ENCODE measurements at places on chromosomes 12 and 14.

GRCh38 chr14:104383088-104383995 is 196.2 kb upstream of the C14orf180 start:
- peak; percentile 31 for DNase-seq

GRCh38 chr12:104452087-104452486 is 4.7 kb upstream of the CHST11 start:
- no peak for DNase-seq

GRCh38 chr14:22797017-22797917 is 18.0 kb downstream of the SLC7A7 start:
- DNase-seq: no peak

DNA sequence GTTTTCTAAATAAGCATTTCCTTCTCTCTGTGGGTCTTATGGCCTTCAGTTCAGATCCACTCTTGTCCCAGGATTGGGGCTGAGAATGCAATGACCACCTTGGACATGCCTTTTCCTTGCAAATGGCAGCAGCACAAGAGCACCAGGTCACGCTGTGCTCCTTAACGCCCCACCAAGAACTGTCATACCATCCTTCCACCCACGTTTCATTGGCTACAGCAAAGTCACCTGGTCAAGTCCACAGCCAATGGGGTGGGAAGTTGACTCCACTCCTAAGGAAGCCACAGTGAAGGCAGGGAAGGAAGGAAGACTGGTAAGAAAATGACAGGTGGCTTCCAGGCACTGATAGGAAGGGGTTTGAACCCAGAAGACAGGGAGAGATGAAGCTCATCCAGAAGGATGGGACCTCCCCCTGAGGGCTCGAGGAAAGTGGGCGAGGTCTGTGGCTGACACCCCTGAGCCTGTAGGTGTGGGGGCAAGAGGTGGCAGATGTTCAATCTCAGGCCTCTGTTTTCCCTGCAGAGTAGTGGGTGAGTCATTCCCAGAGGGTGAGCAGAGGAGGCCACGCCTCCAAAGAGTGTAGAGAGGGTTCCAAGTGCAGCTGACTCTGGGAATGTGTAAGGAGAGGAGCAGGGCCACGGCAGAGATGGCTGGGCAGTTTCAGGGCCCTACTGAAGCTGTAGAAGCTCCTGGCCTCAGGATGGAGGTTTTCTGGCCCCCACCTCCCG is 113.5 kb upstream of the VRK1 start:
- no peak for DNase-seq

GRCh38 chr12:93039062-93039461 is 110.0 kb upstream of the EEA1 start:
- no peak for DNase-seq

DNA sequence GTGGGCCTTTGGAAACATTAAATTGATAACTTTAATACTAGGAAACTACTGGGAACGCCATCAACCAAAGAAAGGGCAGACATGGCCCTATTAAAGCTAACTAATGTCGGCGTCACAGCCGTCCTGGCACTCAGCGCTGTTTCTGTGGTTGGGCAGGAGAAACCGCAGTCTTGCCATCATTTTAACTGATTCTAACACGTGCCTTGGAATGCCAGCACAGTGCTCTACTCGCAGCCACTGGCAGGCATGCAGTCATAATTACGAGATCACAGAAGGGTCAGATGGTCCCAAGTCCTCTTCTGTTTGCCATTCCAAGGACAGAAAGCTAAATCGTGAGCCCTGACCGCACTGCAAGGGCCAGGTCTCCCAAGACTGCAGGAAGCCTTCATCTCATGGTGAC is 75.2 kb downstream of the RIMBP2 start:
- DNase-seq: no peak

DNA sequence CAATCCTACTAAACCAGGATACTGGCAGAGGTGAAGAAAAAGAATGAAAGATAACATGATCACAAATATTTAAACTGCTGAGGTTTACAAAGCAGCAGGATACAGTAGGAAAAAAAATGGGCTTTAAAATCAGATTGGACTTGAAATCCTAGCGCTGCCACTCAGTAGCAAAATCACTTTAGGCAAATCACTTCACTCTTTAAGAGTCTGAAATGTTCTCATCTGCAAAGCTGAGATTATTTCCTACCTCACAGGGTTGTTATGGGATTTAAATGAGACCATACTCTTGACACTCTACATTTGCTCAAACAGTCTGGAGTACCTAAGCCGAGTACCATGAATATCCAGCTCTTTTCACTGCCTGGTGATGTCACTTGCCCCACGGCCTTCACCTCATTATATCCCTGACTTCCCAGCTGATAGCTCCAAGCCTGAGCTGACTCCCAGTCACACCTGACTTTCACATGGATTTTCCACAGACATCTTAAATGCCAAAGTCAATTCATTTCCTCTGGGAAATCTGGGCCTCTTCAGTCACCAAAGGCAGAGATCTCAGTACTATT is 60.2 kb downstream of the UBR7 start:
- DNase-seq: no peak

- no peak for DNase-seq
Observed at GRCh38 chr12:84811291-84811690, 101.3 kb downstream of the SLC6A15 start.

DNA sequence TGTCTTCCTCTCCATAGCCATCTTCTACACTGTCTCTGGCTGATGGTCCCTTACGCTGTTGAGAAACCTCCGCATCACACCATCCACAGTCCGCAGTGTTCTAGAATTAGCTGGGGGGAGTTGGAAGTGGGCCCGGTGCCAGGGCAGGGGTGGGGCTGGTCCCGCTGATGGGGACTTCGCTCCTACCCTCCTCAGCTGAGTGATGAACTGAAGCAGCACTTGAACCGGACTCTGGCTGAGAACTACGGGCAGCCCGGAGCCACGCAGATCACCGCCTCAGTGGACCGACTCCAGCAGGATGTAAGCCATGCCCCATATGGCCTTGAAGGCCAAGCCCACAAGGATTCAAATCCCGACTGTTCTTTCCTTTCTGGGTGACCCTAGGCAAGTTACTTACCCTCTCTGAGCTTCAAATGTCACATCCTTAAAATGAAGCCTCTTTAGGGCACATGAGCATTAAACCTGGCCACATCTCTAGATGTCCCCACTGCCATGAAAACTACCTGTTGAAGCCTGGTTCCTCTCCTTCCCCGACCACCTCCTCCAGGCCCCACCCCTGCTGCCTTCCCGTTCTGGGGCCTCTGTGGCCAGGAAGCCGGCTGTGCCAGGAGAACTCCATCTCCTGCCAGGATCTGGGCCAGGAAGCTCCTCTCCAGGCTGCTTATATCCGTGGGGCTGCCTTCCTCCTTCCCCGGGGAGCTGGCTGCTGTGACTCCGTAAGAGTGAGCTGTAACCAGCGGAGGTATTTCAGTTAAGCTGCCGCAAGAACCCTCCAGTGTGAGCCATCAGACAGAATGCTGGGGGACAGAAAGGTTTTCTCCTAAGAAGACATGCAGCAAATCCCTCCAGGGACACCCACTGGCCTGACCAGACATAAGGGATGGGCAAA is 53.1 kb downstream of the TSPAN11 start:
- DNase-seq: no peak

DNA sequence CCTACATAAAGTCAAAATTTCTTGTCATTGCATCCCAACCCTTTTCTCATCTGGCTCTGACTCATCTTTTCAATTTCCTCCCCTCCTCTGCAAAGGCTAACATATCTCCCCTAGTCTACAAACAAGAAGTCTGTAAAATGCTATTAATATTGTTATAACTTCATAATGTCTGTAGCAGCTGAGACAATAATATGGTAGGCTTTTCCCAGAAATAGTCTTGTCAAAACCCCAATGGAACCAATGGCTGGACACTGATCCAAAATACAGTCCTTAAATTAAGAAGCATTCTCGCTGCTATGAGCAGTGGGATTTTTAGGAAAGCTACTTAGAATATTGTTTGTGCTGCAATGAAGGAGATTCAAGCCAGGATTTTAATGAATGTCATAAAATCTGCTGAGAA is 131.4 kb downstream of the KLHL28 start:
- no peak for DNase-seq

- peak; percentile 79 for DNase-seq
Observed at GRCh38 chr12:9649532-9649940, 20.0 kb upstream of the CLEC2D start.

GRCh38 chr14:80465546-80466220 is 254.4 kb upstream of the DIO2 start:
- no peak for DNase-seq

GRCh38 chr14:90837355-90837754 is 21.1 kb upstream of the TTC7B start:
- DNase-seq: no peak

DNA sequence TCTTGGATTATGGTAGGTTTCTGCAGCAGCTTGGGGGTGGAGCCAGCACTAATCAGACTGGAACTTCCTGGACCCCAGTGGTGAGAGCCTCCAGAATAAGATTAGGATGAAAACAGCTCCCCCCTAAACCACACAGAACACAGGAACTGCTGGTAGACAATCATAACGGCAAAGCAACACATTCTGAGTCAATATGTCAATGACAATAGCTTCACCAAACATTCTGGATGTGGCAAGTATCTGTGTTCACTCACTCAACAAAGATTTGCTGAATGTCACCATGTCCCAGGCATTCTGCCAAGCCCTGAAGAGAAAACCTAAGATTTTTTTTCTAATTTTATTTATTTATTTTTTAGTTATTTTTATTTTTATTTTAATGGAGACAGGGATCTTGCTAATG is 65.2 kb downstream of the LRRC74A start:
- no peak for DNase-seq

- DNase-seq: no peak
Observed at GRCh38 chr12:47317175-47317915, 237.6 kb upstream of the AMIGO2 start.
